GM12878 (cell line): ENCODE measurements at places on chromosomes 7 and 10. TPM values are rescaled to one million over a fixed set of nuclear protein-coding genes. Genes with fewer than 3 reads are reported as not detected.

GRCh38 chr10:47368431-47369180 is 15.5 kb downstream of the ZNF488 start:
- DNase-seq = no peak

DNA sequence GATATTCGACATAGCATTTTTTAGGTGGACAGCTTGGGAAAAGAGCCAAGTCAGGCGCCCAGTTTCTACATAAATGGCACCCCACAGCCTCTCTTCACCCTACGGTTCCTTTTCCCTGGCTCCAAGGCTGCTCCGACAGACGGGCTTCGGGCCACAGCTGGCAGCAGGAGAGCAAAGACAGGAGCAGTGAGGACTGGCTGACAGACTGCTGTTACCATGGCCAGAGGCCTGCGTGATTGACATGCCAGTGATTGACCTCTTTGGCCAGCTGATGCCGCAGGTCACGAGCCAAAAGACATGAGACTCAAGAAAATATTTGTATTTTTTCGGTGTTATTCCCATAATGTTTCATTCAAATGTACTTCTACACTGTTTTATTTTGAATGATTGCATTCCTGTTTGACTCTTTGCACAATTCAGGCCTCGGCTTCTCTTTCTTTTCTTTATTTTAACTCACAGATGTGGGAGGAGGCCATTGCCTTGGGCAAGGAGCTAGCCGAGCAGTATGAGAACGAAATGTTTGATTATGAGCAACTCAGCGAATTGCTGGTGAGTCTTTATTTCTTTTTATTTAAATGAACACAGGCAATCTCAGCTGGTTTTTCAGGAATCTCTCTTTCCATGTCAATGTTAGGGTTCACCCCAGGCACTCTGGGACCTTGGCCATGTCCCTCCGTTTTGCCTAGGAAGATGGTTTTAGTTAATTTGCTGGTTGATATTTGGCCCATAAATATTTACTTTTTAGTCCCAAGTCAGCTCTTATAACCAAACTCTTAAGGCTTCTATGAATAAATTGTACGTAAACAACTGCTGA is 146.3 kb upstream of the NPS start:
- DNase-seq = no peak

GRCh38 chr10:68185085-68185484 is 46.8 kb downstream of the ATOH7 start:
- no peak for DNase-seq

GRCh38 chr7:158662610-158663427 is 41.8 kb downstream of the NCAPG2 start:
- DNase-seq = no peak

GRCh38 chr7:90552521-90552920 is 43.6 kb upstream of the CDK14 start:
- DNase-seq = no peak

DNA sequence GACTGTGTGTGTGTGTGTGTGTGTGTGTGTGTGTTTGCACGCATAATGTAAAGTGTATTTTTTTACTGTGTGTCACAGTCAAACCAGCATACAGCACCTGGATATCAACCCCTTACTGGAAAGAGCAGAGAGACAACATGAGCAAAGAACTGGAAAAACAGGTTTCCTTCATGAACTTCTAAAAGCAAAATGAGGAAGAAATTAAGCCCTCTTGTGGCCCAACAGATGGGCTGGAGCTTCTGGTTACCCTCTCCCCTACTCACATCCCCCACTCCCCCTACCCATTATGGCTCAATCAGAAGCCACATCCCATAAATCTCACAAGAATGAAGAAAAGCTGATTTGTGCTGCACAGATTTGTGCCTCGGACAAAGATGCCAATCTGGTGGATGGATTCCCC is 36.2 kb downstream of the PDE1C start:
- no peak for DNase-seq

GRCh38 chr7:113875224-113875623 is 43.6 kb downstream of the PPP1R3A start:
- DNase-seq = no peak

DNA sequence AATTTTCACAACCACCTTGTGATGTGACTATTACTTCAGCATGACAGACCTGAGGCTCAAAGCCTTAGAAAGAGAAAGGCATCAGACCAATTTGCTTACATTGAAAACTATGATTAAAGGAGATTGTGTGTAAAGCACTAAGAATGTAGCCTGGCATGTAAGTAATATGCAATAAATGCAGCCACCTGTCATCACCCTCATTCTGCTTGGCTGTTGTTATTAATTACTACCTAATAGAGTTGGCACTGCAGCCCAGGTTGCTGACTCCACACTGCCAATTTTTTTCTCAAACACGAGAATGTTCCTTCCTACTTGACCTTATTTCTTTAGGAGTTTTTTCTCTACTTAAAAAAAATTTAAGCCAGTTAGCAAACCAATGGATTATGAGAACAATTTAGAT is 61.2 kb upstream of the NPVF start:
- no peak for DNase-seq

- no peak for DNase-seq
Measured at GRCh38 chr10:4646547-4646946, 179.5 kb upstream of the AKR1E2 start.

DNA sequence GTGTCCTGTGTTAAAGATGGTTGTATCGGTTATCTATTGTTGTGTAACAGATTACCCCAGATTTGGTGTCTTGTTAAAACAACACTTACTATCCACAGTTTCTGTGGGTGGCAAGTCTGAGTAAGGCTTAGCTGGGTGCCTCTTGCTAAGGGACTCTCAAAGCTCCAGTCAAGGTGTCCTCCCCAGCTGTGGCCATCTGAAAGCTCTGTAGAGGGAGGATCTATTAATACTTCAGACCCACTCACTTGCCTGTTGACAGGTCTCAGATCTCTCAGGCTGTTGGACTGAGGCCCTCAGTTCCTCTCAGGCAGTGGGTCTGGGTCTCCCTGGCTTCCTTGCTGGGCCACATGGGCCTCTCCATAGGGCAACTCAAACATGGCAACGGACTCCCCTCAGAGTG is 19.6 kb downstream of the ARID5B start:
- DNase-seq = no peak

- no peak for DNase-seq
Measured at GRCh38 chr10:129808092-129808983, 155.7 kb downstream of the EBF3 start.

DNA sequence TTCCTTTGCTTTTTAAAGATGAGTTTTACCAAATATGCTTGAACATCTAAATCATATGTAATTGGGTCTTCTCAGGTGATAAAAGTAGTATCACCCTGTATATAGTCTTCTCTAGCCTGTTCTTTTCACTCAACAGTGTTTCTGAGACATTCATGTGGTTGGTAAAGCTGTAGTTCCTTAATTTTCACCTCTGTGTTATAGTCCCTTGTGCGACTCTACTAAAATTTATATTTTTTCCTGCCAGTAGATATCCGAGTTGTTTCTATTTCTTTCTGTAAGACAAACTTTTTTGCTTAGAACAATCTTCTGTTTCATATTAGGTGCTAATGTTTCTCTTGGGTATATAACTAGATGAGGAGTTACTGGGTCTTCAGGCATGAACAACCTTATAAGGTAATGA is 35.6 kb downstream of the SYPL1 start:
- DNase-seq = no peak

DNA sequence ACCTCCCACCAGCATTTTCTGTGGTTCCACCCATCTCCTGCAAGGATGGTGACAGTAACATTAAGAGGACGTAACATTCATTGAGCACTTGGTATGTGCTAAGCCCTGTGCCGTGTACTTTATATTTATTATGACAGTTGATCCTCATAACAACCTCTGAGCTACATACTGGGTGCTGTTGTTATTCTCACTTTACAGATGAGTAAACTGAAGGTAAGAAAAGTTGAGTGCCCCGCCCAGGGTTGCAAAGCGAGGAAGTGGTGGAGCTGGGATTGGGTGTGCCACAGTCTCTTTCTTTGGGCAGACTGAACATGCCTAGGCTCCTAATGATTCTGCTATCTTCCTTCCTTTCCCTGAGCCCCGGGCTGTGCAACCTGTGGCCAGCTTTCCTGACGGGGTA is 107.4 kb downstream of the SH3PXD2A start:
- no peak for DNase-seq

GRCh38 chr10:17006631-17007417 is 122.8 kb downstream of the CUBN start:
- DNase-seq = no peak

DNA sequence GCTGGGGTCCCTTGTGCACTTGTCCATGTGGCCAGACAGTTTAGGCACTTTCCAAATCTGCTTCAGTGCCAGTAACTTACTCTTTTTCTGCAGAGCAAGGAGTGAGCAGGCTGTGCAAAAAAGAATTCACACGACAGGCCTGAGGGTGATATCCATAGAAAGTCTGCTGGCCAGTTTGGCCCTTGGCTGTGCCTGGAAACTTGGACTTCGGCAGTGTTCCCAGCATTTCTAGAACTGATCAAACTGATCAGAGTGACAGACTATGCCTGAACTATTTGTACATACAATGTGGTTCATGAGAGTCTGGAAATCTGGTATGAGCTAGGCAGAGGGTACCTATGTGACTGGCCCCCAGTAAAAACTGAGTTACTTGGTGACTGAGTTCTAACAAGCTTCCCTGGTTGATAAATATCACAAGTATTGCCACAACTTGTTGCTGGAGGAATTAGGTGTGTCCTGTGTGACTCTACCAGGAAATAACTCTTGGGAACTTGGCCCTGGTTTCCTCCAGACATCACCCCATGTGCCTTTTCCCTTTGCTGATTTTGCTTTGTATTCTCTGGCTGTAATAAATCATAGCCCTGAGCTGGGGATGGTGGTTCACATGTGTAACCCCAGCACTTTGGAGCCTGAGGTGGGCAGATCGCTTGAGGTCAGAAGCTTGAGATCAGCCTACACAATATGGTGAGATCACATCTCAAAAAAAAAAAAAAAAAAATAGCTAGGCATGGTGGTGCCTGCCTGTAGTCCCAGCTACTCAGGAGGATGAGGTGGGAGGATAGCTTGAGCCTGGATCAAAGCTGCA is 3.3 kb upstream of the DENND10 start:
- no peak for DNase-seq

DNA sequence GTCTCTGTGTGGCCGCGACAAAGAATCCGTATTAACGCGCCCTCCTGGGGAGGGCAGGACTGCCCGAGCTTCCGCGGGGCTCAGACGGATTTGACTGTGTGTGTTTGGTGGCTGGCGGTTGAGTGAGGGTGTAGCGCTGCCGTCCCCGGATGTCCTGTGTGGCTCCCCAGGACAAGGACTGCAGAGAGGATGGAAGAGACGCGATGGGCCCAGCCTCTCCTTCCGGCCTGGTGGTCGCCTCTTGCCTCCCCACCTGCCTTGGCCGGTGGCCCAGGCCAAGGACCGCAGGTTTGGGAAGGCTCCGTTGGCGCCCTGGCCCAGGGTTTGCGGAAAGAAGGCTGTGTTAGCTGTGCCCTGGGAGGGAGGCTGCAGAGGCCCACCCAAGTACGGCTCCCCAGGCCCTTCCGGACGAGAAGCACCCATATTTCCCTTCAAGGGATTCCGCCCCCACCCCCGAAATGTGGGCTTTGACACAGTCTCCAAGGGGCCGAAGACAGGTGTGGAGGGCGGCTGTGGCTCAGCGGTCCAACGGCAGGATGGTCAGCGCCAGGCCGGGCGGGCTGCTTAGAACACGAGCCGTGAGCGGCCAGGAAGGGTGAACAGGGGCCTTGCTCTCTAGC is 2.3 kb downstream of the UNCX start:
- no peak for DNase-seq

DNA sequence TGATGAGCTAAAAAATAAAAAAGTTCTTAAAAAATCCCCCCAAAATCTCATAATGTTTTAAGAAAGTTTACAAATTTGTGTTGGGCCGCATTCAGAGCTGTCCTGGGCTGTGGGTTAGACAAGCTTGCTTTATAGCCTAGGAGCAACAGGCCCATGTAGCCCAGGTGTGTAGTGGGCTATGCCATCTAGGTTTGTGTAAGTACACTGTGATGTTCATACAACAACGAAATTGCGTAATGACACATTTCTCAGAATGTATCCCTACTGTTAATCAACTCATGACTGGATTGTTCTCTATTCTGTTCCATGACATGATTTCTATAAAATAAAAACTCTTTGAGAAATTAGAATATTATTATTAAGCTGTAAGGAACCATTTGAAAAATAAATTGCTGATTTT is 13.0 kb downstream of the MIOS start:
- no peak for DNase-seq

- no peak for DNase-seq
Measured at GRCh38 chr10:6234371-6234770, 31.6 kb downstream of the PFKFB3 start.

- DNase-seq = no peak
Measured at GRCh38 chr10:88437411-88437810, 145.7 kb downstream of the RNLS start.

GRCh38 chr7:132200141-132200540 is 376.1 kb downstream of the PLXNA4 start:
- no peak for DNase-seq

GRCh38 chr10:69179089-69179742 is 818 bp upstream of the SUPV3L1 start:
- DNase-seq = no peak

DNA sequence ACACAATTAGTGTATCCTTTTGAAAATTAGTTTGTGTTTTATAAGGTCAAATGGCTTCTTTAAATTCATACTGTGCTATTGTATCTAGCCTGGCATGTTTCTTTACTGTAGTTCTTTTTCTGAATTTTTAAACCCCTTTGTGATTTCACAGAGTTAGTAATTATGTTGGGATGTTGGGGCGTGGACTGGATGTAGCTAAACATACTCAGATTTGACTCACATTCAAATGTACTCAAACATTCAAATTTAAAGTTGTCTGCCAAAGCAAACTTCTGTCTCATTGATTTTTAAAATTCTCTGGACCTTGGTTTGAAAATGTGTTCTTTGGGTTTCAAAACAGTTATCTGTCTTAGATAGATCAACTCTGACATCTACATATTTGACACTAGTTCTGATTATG is 7.2 kb upstream of the NRP1 start:
- no peak for DNase-seq

DNA sequence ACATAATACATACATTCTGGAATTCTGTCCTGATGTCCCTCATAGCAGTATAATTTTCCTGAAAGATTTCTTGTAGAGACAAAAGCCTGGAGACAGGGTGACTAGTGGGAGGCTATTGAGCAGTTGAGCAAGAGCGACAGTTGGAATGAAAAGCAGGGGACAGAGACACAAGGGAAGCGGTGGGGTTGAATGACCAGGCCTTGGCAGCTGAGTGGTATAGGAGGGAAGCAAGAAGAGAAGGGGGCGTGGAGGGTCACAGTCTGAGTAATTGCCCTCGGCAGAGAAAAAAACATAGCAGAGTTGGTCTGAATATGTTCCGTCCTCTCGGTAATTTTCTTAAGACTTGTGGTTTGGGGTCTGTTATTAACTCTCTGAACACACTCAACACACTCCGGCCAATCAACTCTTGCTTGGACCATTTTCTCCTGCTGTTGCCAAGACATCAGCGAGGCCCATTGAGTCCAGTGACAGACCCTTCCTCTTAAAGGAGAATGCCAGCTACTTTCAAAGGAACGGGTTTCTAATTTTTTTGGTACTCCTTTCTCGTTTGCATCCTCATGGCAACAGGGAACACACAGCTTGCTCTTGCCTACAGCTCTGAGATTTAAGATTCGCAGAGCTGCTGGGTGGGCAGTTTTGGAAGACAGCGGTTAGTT is 5.3 kb upstream of the ACTR3B start:
- DNase-seq = no peak

GRCh38 chr10:43218951-43219837 is 47.7 kb downstream of the RASGEF1A start:
- no peak for DNase-seq

UTF1 gene
- not detected in 2 replicates for total RNA-seq

TSPAN13 gene
- total RNA-seq = 0.26 and 0.35 TPM in 2 replicates

TYW1B gene
- 4.3 TPM in 2 replicates for total RNA-seq

SH2B2 gene
- 54.1 and 55.1 TPM in 2 replicates for total RNA-seq

PIK3AP1 gene
- total RNA-seq = 137 and 142 TPM in 2 replicates

ABCC2 gene
- 0.24 and 0.64 TPM in 2 replicates for total RNA-seq

GPRIN2 gene
- 0.13 TPM in 1 of 2 replicates, not detected in the other for total RNA-seq

ETV1 gene
- total RNA-seq = 0.13 and 0.28 TPM in 2 replicates

BRAT1 gene
- 31.0 and 32.8 TPM in 2 replicates for total RNA-seq

VTI1A gene
- total RNA-seq = 30.1 and 35.1 TPM in 2 replicates
